ENCODE measurements at places on chromosomes 5 and 9.
A peak's percentile ranks its signal among the peaks of the same experiment; 100 is the strongest.

- DNase-seq: no peak
Observed at GRCh38 chr5:23053846-23054245, 200.7 kb upstream of the CDH12 start.

- no peak for DNase-seq
Observed at GRCh38 chr5:91144491-91145332, 238.4 kb downstream of the ARRDC3 start.

DNA sequence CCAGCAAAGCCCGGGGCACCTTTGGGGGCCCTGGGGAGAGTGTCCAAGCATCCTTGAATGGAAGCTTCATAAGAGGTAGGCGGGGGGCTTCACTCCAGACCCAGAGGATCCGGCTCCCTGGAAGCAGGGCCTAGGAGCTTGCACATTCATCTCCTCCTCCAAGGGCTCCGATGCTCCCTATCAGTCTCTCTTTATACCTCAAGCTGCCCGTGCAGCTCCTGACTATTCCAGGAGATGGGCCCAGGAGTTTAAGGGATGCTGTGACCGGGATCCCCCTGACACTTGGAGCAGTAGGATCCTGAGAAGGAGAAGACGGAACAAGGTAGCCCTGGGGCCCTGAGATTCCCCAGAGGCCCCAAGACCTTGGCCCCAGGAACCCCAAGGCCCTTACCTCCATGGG is 25.9 kb downstream of the CSF1R start:
- DNase-seq: no peak

- peak; percentile 86 for DNase-seq
Observed at GRCh38 chr5:153551537-153552079, 61.1 kb downstream of the GRIA1 start.

DNA sequence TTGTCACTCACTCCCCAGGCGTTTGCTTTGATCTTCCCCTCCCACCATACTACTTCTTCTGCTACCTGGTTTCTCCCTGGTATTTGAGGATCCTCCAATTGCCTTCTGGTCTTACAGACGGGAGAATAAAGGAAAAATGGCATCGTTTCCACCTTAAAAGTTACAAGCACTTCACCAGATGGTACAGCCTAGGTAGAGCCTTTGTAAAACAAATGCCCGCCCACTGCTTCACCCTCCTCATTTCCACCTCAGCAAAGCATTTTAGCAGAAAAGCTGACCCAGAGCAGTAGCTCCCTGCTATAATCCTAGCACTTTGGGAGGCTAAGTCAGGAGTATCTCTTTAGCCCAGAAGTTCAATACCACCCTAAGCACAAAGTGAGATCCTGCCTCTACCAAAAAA is 5.1 kb upstream of the ANXA2R start:
- DNase-seq: no peak

- no peak for DNase-seq
Observed at GRCh38 chr5:84343171-84343570, 41.5 kb downstream of the EDIL3 start.

DNA sequence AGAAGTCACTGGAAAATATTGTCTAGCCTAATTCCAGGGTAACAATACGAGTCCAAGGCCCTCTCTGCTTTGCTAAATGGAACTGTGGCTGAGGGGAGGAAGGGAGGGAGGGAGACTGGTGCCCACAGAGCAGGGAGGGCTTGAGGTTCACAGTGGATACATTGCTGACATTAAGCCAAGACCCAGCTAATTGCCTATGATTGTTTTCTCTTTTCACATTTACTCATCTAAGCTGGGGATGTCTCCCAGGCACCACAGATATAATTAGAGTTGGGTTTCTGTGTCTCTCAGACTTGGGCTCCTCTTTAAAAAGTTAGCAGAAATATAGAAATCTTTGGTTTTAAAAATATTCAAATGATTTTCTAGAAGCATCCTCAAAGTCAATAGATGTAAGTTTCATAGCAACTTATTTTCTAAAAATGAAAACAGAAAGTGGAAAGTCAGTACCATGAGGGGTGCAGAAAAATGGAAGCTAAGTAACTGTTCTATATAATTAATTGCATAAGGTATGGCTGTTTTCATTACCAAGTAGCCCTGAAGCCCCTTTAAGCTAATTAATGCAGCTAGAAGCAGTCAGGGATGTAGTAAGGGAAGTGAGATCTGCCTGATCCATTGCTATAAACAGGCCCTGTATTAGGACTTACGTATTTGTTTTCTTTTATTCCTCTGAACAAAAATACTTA is 259.8 kb downstream of the NDUFS4 start:
- no peak for DNase-seq

GRCh38 chr5:158929552-158930218 is 170.0 kb downstream of the EBF1 start:
- DNase-seq: no peak

DNA sequence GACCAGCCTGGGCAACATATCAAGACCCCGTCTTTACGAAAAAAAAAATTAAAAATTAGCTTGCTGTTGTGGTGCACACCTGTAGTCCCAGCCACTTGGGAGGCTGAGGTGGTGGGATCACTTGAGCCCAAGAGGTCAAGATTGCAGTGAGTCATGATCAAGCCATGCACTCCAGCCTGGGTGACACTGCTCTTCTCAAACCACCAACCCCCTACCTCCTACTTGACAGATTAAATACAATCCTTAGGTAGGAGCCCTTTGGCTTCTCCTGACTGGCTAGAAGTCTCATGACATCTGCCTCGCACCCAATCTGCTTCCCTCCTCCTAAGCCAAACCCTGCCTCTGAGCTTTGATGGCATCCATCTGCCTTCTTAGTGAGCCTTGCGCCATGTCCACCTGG is 11.6 kb upstream of the FBP1 start:
- DNase-seq: no peak

Measured in fibroblast of villous mesenchyme (primary cell).